ENCODE measurements at places on chromosomes 3 and 15.
A peak's percentile ranks its signal among the peaks of the same experiment; 100 is the strongest.

GRCh38 chr3:139686624-139687023 lies 8.9 kb upstream of the NMNAT3 start:
- no peak for DNase-seq

DNA sequence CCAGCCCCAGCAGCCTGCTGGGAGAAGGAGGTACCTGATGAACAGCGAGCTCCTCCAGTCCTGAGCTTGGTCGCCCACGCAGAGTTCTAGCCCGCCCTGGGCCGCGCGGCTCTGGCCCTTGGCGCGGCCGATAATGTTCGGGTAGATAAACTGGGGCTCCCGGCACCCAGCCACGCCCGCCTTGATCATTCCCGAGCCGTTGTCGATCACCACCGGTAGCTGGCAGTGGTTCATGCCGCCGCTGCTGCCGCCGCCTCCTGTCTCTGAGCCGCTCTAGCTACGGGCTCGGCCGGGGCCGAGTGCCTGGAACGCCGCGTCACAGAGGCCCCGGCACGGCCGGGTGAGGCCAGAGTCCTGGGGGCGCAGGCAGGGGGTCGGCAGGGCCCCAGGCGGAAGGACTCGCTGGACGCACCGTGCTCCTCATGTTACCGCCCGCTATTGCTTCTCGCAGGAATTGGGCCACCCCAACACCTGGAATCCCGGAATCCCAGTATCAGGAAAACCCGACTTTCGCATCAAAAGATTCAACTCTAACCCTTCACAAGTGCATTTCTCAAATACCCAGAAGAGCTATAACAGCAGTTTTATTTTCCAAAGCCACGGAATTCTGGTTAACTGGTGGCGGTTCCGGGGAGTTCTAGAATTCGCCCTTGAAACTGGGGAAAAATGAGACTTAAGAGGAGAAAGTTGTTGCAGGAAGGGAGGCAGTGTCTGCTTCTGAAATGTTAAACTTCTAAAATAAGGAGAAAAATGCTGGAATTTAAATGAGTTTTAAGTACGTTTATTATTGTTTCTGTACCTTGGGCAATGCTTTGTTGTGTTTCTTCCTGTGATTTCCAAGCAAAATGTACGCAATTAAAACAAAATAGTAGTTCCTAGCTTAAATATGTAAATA lies at the start of gene ACTRT3:
ACTRT3 (minus strand) TSS at position 275 of the 895 bp plus-strand sequence; CDS start at position 234, 41 bp downstream.
- peak; percentile 61 for DNase-seq

GRCh38 chr3:114078126-114078525 lies 21.6 kb downstream of the QTRT2 start:
- no peak for DNase-seq

DNA sequence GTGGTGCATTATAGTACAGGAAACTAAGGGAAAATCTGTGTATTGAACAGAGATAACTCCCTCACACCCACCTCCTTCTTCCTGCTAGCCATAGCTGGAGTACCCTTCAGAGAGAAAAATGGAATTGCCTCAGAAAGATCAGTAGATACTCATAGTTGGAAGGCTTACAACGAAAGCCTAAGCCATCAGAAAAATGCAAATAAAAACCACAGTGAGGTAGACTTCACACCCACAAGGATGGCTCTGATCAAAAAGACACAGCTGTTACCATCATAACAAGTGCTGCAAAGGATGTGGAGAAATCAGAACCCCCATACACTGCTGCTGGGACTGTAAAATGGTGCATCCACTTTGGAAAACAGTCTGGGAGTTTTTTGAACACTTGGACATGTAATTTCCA lies 7.4 kb upstream of the DLG1 start:
- DNase-seq: no peak

GRCh38 chr3:186080849-186081438 lies 27.9 kb downstream of the ETV5 start:
- DNase-seq: no peak

DNA sequence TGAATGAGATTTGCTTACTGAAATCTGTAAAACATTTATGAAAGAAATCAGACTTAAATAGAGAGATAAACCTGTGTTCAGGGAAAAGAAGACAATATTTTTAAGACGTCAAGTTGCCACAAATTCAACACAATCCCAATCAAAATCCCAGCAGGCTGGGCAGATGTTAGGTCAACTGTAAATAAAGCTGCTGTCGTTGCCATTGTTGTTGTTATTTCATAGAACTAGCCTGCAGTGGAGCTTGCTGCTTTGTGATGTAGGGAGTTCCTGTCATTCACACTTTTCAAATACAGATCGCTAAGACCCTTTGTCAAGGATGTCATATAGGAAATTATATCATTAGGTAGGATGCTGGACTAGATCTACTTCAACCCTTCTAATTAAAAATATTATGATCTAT lies 123.1 kb downstream of the NEO1 start:
- DNase-seq: no peak

GRCh38 chr3:21989341-21990042 lies 238.5 kb upstream of the ZNF385D start:
- no peak for DNase-seq

GRCh38 chr3:41164777-41165176 lies 34.5 kb upstream of the CTNNB1 start:
- no peak for DNase-seq

DNA sequence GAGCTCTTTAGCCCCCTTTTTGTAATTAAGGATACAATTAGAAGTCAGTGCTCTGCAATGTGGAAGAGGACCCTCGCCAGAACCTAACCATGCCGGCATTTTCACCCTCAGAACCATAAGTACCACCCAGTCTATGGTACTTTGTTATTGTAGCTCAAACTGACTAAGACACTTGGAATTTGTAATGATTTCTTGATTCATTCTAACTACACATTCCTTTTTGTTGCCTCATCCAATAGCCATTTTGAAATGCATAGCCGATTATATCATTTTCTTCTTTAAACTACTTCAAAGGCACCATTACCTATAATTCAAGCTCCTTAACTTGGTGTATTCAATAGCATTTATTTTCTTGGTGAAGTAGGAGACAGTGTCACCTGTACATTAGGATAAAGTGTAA lies 61.4 kb downstream of the GLB1 start:
- DNase-seq: no peak

GRCh38 chr3:1456781-1457311 lies 364.0 kb downstream of the CNTN6 start:
- no peak for DNase-seq

DNA sequence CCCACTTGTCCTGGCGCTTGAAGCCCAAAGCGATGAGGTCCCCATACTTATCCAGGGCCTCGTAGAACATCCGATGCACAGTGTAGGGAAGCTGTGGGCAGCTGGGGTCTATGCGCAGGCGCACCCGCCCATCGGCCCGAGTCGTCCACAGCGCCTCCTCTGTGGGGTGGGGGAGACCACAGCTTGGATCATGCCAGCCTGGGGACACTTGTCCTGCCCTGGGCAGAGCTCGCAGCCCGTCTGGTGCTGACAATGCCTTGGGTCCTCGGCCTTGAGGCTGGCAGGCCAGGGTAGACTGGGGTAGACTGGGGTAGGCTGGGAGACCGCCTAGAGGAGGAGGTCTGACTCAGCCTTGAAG lies 39.8 kb downstream of the ACSBG1 start:
- DNase-seq: no peak

- no peak for DNase-seq
Measured at GRCh38 chr15:52350423-52350822, 54.8 kb upstream of the MYO5C start.

DNA sequence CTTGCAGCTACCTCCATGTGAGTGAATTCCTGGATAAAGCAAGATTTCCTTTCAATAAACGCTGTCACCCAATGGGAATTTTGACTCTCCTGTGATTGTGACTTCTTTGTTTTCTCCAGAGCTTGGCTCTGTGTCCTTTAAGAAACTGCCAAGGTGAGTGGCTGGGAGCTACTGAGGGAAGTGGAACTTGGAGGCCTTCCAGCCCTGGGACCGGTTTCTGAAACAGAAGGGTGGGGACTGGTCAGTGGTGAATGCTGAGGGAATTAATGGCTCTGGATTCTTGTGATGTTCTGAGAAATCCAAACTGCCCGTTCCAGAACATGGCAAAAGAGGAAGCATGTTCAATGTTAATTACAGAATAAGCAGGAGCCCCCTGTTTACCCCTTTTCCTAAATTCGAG lies 41.1 kb upstream of the MYZAP start:
- no peak for DNase-seq
